ENCODE measurements at places on chromosomes 4 and X.

GRCh38 chr4:54657551-54658251 lies at the start of gene KIT:
Gene KIT (plus strand): TSS chr4:54657957. CDS start chr4:54658015, 58 bp downstream.
- DNase-seq, result peak; percentile 29

GRCh38 chr4:38920677-38921076 lies 53.1 kb downstream of the FAM114A1 start:
- no peak for DNase-seq

DNA sequence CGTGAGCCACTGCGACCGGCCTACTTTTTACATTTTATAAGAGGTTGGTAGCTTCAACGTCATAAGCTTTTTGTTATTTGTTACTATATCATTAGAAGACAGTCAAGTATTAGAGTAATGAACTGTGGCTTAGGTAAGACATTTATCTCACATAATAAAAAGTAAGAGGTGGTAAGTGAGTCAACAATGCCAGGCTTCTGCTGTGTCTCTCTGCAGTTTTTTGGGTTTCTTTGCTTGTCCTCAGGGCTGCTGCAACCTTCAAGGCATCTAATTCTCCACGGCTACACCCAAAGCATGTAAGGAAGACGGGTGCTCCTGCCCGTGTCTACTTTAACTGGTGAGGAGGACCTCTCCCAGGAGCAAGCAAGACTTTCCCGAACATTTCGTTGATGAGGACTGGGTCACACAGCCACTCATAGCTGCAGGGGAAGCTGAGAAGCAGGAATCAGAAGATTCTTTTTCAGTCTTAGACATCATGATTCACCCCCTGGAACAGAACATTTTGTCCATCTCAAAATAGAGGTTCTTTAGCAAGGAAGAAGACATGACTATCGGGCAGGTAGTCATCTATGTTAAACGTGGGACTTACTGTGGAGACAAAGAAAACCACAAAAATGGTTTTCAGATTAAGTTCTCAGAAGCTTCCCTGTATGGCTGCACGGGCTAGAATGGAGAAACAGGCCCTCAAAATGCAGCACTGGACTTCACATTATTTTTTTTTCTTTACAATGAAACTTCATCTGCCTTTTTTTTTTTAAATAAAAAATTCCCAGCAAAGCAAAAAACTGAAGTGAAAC lies 13.0 kb upstream of the RHOH start:
- DNase-seq, result no peak

- no peak for DNase-seq
These were observed 73.3 kb downstream of the NAT8L start for GRCh38 chr4:2132438-2132837.

- DNase-seq, result peak; percentile 69
These were observed 39.1 kb upstream of the PDLIM5 start for GRCh38 chr4:94412658-94413038.

DNA sequence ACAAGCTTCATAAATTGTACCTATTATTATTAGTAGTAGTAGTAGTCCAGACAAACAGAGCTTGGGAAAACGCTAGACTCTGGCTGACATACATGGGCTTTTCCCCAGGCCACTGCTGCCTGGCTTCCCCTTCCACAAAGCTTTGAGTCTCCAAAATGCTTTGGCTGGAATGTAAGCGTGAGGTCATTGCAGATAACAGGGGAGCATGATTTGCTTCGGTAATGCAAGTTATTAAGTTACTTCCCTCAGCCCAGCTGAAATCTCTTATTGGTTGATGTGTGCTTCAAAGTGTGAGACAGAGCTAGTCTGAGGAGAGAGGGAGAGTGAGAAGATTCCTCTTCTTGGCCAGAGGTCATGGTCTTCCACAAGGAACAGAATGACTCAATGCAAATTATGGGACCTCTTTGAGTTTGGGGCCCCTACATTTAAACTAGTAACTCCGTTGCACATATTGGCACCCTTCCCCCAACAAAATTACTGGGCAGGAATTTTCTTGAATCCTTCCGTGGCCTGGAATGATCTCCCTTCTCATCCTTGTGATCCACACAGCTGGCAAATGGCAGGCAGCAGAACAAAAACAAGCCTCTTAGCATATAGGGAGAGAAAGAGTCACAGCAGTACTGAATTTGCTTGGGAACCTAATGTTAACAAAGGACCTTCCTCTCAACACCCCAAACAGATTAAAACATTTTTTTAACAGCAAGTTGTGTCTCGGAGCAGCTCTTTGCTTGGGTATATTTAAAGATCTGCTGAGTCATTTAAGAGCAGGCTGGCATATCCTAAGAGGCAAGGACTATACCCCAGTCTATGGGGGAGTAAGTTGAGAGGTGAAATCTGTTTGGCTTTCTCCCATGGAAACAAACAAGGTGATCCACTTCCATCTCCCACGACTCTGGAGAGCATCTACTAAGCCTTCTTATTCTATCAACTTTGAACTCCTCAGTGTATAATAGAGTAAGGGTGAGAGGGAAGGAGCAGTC lies 19.9 kb downstream of the AR start:
- peak; percentile 18 for DNase-seq

DNA sequence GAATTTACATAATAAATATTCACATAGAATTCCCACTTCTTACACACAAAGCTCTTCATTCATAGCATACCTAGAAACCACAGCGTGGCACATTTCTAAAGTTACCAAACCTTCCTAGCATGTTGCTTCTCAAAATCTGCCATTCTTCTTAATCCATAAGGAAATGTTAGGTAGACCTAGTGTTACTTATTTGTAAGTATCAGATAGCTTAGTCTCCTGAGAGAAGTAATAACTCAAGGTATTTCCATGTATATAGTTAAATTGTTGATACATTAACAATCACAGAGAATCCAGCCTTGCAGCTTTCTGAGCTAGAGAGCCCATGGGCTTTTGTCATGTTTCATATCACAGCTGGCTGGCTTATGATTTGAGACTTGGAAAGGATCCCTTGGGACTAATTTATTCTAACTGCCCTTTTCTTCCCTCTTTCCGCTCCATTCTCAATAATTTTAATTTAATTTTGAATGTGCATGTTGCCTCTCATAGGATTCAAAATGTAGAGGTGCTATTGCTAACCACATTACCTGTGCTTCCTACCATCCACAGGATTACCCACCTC lies 17.6 kb downstream of the SH3RF1 start:
- DNase-seq, result peak; percentile 36

GRCh38 chr4:34633241-34633640 lies 1611.1 kb downstream of the ARAP2 start:
- DNase-seq, result peak; percentile 48

DNA sequence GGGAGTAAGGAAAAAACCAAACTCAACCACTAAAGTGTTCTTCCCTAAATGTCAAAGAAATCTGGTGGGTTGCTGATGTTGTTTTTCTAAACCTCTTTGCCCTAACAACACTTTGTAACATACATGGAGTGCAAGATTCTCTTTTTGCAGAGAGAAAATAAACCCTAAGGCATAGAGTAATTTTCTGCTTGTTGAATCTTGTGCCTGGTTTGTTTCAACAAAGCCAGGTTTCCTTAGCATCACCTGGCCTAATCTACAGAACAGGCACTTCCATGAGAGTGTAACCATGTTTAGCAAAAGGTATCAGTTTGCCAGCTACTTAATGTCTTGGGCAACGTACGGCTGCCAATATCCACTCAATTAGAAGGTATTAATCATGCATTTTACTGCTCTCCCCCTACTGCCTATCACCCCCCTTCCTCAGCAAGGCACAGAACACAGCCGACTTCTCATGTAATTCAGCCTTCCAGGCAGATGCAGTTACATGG lies 219.2 kb downstream of the MAML3 start:
- no peak for DNase-seq

DNA sequence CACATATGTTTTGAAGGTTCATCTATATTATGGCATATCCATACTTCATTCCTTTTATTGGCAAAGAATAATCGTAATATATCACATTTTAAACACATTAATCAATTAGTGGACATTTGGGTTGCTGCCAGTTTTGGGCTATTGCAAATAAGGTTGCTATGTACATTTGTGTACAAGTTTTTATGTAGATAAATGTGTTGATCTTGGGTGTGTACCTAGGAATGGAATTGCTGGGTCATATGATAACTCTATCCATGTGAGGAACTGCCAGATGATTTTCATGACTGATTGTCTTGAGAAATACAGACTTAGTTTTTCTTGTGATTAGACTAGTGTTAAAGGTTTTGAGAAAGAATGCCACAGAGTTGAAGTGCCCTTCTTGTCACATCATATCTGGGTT lies 99.2 kb upstream of the RAB40AL start:
- no peak for DNase-seq

DNA sequence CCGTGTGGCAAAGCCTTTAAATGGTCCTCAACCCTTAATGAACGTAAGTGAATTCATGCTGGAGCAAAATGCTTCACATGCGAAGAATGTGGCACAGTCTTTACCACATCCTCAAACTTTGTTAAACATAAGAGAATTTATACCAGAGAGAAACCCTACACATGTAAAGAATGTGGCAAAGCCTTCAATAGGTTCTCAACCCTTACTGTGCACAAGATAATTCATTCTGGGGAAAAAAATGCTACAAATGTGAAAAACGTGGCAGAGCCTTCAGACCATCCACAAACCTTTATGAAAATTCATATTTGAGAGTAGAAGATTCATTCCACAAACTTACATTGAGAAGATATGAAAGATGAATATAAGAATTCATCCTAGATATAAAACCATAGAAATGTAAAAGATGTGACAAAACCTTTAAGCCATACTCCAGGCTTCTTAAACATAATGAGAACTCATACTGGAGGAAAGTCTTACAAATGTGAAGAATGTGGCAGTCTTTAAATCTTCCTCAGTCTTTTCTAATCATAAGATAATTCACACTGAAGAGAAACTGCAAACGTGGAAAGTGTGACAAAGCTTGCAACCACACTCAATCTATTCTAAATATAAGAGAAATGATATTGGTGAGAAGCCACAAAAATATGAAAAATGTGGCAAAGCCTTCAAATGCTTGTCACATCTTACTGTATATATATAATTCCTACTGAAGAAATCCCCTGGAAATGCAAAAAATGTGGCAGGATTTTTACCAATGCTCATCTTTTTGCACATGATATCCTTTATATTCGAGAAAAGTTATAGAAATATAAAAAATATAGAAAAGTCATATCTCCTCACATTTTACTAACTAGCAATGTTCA lies 36.9 kb downstream of the ZNF141 start:
- DNase-seq, result no peak

GRCh38 chr4:123731035-123731434 lies 334.4 kb downstream of the SPRY1 start:
- DNase-seq, result no peak

DNA sequence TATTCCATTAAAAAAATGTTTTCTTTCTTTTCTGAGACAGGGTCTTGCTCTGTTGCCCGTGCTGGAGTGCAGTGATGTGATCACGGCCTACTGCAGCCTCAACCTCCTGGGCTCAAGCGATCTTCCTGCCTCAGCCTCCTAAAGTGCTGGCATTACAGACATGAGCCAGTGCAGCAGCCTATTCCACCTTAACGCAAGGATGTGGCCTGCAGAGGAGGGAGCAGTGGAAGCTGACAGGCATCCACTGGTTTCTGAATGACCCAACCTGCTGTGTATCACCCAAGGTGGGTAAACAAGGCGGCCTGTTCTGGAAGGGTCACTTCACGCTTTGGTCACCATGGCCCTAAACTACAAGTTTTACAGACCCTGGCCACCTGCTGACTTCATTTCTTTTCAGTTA lies 60.8 kb downstream of the ACOX3 start:
- DNase-seq, result no peak

DNA sequence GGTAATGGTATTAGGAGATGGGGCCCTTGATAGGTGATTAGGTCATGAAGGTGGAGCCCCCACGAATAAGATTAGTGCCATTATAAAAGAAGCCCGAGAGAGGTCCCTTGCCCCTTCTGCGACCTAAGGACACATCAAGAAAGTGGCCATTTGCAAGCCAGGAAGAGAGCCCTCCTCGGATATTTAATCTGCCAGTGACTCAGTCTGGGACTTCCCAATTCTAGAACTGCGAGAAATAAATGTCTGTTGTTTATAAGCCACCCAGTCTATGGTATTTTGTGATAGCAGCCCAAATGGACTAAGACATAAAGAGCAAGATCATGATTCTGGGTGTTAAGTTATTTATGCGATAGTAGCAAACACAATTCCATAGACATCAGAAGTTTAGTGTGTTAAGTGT lies 192.2 kb downstream of the LDB2 start:
- DNase-seq, result no peak

DNA sequence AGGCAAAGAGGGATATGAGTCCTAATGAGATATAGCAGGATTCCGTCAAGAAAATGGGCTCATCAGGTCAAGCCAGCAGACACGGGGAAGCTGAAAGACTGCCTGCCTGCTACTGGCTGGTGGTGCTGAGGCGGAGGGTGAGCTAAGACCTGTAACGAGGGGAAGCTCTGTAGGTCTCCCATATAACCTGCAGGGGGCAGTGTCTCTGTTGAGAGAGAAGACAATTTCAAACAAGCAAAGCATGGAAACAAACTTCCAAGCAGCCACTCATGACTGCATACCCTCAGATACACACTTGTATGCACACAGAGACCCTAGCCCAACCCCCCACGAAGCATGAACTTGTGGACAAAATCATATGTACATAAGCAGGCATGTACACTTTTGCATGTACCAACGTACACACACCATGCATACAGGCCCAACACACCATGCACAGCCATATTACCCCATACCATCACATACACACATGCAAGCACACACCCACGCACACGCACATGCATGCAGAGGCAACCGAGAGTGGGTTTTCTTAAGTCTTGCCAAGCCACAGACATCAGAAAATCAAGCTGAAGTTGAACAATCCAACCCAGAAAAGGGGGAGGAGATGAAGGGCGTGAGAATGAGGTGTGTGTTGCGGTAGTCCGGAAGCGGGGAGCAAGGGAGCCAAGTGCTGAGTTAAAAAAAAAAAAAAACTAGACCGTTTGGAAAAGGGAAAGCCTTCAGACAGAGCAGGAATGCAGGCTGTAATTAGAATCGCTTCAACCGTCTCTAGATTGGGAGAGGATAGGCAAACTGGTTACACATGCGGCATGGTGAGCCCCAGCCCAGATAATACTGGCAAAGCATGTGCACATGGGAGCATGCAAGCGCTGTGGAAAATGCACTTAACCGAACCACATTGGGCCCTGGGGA lies 71.0 kb downstream of the PJA1 start:
- DNase-seq, result peak; percentile 58

DNA sequence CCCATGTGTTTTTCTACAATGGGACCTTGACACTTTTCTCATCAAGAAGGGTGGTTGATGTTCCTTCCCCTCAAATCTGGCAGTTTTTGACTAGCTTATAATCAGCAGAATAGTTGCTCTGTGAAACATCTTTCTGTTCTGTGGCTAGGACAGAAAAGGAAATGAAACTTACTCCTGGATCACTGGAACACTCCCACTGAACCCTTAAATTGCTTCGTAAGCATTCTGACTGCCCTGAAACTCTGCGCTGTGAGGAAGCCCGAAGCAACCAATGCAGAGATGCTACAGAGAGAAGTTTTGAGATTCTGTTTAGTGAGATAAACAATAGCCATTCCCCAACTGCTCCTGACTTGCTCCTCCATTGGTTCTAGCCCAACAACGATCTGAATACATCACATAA lies 602.2 kb downstream of the CENPC start:
- DNase-seq, result no peak

DNA sequence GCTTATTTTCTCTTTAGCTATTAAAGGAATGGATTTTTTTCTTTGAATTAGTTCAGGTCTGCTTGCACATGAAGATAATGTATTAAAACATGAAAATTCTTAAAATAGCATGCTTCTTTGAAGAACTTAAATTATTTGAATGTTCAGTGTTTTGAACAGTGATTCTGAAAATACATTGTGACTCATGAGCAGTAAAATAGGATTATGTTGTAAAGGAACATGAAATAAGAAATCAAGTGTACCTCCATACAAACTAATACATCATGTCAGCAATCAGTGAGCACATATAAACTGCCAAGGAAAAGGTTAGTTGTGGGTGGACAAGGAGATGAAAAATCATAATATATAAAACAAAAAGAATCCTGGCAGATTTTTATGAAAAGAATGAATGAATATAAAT lies 66.1 kb downstream of the SNX25 start:
- DNase-seq, result peak; percentile 29

All from fibroblast of upper back skin (primary cell).